ENCODE measurements at places on chromosomes 5 and 9.

DNA sequence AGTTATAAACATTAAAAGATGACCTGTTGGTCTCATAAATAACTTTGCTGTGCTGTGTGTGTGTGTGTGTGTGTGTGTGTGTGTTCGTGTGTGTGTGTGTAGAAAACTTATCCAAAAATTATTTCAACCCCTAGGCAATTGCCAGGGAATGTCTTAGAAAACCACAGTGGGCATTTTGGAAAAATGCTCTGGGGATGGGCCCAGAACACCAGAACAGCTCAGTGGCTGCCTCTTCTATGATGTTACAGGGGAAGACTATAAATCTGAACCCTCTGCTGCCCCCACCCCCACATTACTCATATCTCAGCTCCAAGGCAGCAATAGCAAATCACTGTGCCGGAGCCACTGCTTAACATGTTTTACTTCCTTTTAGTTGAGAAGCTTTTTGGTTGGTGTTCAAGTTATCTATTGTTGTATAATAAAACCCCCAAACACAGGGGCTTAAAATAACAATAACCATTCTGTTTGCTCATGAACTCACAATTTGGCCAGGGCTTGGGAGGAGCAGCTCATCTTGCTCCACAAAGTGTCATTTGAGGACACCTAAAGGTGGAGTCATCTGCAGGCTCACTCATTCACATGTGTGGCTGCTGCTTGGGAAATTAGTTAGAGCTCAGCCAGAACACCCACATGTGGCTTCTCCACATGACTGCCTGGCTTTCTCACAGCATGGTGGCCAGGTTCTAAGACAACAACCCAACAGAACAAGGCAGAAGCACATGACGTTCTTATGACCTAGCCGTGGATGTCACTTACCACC, 40.4 kb downstream of the ACTBL2 start:
- peak; percentile 77 for DNase-seq
- H3K4me3 ChIP-seq: no peak overlapping the region
- H3K4me1 ChIP-seq: peaks cover 47% of the 10 kb centered on the region
- H3K27ac ChIP-seq: peak overlapping the region; percentile 95

DNA sequence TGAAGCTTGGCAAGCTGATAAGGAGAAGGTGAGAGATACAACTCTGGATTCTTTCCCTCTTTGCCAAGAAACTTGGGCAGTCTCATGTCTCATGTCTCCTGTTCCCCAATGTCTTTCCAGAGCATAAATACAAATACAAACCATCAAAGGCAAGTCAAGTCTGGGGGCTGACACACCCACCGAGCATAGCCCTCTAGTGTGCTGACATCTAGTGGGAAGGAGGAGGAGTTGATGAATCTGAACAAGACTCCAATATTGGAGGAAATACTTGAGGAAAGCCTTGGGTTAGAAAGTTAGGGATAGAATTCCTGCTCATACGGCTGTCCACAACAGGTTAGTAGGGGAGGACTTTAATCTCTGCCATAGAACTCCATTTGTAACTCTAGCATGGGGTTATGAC, 8.6 kb downstream of the MLANA start:
- no peaks in the 10 kb centered on the region for H3K4me1 ChIP-seq
- H3K27ac ChIP-seq: no peak overlapping the region
- H3K4me3 ChIP-seq: no peak overlapping the region
- no peak for DNase-seq
- no peaks in the 10 kb centered on the region for H3K27me3 ChIP-seq

GRCh38 chr9:35972093-35972492, 14.1 kb upstream of the OR2S2 start:
- H3K4me3 ChIP-seq: peak overlapping the region; percentile 23
- H3K27ac ChIP-seq: no peak overlapping the region
- H3K27me3 ChIP-seq: no peaks in the 10 kb centered on the region
- H3K36me3 ChIP-seq: no peaks in the 10 kb centered on the region
- H3K4me1 ChIP-seq: no peaks in the 10 kb centered on the region

GRCh38 chr5:68287976-68288706, 72.6 kb downstream of the PIK3R1 start:
- peak overlapping the region; percentile 78 for H3K4me3 ChIP-seq
- H3K4me1 ChIP-seq: peaks cover 46% of the 10 kb centered on the region
- peak overlapping the region; percentile 70 for H3K27ac ChIP-seq
- DNase-seq: peak; percentile 79
- no peaks in the 10 kb centered on the region for H3K27me3 ChIP-seq

DNA sequence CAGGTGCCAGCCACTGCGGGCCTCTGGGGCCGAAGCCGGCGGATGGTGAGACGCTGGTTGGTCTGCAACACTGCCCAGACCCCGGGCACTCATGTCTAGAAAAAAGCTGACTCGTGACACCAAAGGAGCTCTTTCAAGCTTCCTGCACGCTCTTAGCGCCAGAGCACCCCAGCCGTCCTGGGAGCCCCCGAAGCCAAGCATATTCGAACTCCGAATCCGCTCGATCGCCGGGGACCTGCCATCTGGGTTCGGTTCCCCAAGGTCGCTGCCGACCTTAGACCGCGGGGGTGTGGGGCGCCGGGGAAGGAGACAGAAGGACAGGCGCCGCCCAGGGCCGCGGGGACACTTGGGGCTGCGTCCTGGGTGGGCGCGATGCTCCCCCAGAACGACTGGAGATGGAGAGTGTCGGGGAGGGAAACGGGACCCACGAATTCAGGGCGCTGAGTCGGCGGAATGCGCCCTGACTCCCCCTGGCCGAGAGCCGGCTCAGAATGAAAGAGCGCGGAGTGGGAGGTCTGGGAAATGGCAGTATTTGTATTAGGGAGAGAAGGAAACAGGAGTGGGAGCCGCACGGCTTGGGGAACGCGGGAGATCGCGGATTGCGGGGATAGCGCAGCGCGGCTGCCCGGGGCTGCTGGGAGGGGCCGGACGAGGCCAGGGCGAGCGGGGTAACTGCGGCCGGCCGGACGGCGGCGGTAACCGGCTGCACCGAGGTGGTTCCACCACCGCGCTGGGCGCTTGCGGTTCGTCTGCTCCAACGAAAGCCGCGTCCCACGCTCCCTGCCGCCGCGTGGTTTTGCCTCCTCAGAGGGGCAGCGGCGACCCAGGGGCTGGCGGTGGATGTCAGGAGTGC, 20.1 kb upstream of the MARCHF6 start:
- H3K4me1 ChIP-seq: peaks cover 40% of the 10 kb centered on the region
- H3K27ac ChIP-seq: no peak overlapping the region
- H3K27me3 ChIP-seq: no peaks in the 10 kb centered on the region
- H3K36me3 ChIP-seq: no peaks in the 10 kb centered on the region
- peak; percentile 83 for DNase-seq

GRCh38 chr9:137294091-137294680, 7.9 kb downstream of the NRARP start:
- no peak for DNase-seq
- no peak overlapping the region for H3K27ac ChIP-seq
- H3K27me3 ChIP-seq: peaks cover 38% of the 10 kb centered on the region
- no peak overlapping the region for H3K4me3 ChIP-seq
- no peaks in the 10 kb centered on the region for H3K36me3 ChIP-seq

DNA sequence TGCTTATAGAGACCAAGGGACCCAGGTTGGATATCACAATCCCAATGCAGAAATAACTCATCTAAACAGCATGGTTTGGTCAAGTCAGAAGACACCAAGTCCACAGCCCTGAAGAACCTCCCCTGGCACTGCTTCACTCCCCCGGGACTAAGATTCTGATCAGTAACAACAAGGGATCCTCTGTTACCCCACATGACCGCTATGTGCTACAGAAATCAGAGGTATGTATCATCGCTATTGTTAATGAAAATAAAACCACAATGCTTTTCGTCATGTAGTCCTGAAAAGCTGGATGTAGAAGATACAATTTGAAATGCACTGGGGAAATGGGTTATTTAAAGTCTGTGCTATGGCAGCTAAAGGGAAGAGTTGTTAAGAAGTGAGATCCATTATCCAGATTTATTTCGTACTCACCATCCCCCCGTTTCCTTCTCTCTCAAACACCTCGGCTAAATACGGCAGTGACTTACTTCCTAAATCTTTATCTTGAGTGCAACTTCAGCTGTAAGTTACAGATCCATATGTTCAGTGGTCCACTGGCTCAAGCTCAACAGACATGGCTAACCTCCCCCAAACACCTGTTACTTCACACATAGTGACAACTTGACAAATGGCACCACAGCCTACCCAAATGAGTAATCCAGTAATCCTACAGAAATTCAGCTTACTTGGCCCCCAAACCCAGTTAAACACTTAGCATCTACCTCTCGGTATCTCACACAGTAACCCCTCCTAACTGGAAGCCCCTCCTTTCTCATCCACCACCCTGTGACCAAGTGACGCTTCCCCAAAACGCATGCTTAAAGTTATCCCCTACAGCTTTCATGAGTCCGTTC, 129.2 kb downstream of the MYO10 start:
- no peak overlapping the region for H3K4me3 ChIP-seq
- no peaks in the 10 kb centered on the region for H3K36me3 ChIP-seq
- no peak for DNase-seq
- H3K4me1 ChIP-seq: peaks cover 19% of the 10 kb centered on the region
- no peak overlapping the region for H3K27ac ChIP-seq

DNA sequence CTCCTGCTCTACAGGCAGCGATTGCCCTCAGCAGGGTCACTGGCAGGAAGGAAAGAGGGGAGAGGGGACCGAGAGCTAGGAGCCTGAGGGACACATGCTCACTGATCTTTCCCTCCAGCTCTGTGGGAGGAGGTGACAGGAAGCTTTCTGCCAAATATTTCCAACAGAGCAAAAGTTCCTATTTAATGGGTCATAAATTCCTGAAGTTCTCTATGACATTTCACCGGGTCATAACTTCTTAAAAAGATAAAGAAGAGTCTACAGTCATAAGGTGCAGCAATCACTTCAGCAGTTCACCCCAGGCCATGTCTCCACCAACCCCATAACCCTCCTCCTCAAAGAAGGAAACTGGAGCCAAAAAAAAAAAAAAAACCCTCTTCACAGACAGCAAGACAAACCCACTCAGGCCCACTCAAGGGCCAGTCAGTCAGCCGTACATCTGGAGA, 481.1 kb downstream of the NR2F1-AS1 start:
- peak; percentile 13 for DNase-seq
- peaks cover 8% of the 10 kb centered on the region for H3K4me1 ChIP-seq
- no peaks in the 10 kb centered on the region for H3K36me3 ChIP-seq
- no peak overlapping the region for H3K4me3 ChIP-seq

DNA sequence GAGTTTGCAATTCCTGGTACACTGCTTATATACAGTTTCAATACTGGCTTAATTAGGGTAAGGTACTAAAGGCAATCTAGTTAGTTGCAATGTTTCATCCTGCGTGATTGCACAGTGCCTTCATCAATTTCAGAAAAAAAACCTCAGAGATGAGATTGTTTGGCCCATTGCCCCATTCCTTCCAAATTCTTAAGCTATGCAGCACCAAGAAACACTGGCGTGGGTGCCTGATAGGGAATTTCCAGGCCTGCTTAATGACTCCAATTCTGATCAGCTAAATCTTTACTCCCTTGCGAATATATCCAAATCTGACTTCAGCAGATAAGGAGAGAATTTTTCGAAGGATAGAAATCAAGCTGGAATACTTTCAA, 35.9 kb upstream of the GAS1 start:
- no peaks in the 10 kb centered on the region for H3K36me3 ChIP-seq
- H3K27me3 ChIP-seq: no peaks in the 10 kb centered on the region
- peak; percentile 22 for DNase-seq
- peak overlapping the region; percentile 19 for H3K4me3 ChIP-seq

GRCh38 chr5:124742983-124743601, 3.3 kb downstream of the ZNF608 start:
- H3K4me1 ChIP-seq: peaks cover 48% of the 10 kb centered on the region
- H3K36me3 ChIP-seq: no peaks in the 10 kb centered on the region
- peak overlapping the region; percentile 74 for H3K4me3 ChIP-seq
- peaks cover 16% of the 10 kb centered on the region for H3K27me3 ChIP-seq
- peak overlapping the region; percentile 24 for H3K27ac ChIP-seq
- DNase-seq: peak; percentile 64

DNA sequence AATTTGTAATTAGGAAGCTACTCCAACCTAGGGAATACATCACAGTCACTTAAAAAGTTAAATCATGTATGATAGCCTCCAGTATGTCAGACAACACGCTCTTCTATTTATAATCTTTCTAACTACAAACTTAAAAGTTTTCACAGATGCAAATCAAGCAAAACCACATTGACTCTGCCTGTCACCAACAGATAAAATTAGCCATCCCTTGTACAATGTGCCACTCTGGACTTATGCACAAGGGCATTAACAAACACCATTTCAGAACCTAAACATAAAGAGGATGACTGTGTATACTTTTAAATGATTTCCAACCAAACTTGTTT, 14.7 kb downstream of the ERP44 start:
- DNase-seq: no peak
- H3K36me3 ChIP-seq: no peaks in the 10 kb centered on the region
- no peak overlapping the region for H3K4me3 ChIP-seq
- no peak overlapping the region for H3K27ac ChIP-seq
- H3K4me1 ChIP-seq: peaks cover 13% of the 10 kb centered on the region
- H3K27me3 ChIP-seq: peaks cover 22% of the 10 kb centered on the region

DNA sequence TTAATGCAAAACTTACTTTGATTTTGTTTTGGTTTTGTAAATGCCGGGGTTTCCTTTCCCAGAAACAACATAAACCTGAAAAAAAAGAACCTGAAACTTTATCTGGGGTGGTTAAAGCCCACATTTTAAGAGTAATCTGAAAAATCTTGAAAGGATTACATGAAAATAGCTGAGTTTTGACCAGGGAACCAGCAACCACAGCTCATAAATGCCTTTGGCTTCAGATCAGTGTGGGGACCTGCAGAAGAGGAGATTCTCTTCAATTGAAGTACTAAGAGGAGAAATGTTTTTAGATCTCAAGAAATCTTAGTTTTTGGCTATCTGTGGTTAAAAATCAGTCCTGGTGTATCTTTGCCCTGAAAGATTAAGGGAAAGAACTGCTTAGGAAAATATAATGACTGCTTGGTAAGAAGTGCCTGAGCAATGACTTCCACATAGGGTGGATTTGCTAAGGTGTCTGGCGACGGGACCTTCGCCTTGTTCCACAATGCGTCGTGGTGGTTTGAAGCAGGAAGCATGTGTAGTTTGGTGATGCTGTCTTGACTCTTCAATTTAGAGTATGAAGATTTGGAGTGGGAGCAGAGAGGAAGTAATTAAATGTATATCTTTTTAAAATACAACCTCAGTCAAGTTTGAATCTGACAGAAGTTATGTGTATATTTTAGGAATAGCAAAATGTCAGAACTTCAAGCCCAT, 186.5 kb downstream of the MAN2A1 start:
- no peak for DNase-seq
- H3K27me3 ChIP-seq: peaks cover 15% of the 10 kb centered on the region

GRCh38 chr9:92275541-92275940, 18.0 kb downstream of the IARS1 start:
- peak overlapping the region; percentile 45 for H3K27ac ChIP-seq
- no peak overlapping the region for H3K4me3 ChIP-seq
- no peak for DNase-seq
- H3K4me1 ChIP-seq: peaks cover 16% of the 10 kb centered on the region
- no peaks in the 10 kb centered on the region for H3K27me3 ChIP-seq

- no peaks in the 10 kb centered on the region for H3K27me3 ChIP-seq
- DNase-seq: no peak
- H3K4me3 ChIP-seq: no peak overlapping the region
- H3K36me3 ChIP-seq: no peaks in the 10 kb centered on the region
- no peaks in the 10 kb centered on the region for H3K4me1 ChIP-seq
Observed at GRCh38 chr5:39270225-39270848, 51.0 kb upstream of the FYB1 start.
